ENCODE measurements at places on chromosomes 2 and 18. TPM values are rescaled to one million over a fixed set of nuclear protein-coding genes. Genes with fewer than 3 reads are reported as not detected.

PSMA8 gene
- total RNA-seq: not detected

FNDC4 gene
- 17.1 TPM for total RNA-seq

OTOF gene
- total RNA-seq: not detected

LRRC30 gene
- not detected for total RNA-seq
